ENCODE measurements at places on chromosomes 5 and 9. TPM values are rescaled to one million over a fixed set of nuclear protein-coding genes. Genes with fewer than 3 reads are reported as not detected.
A peak's percentile ranks its signal among the peaks of the same experiment; 100 is the strongest.

Gene SNCAIP
- total RNA-seq, result 6.7 TPM

Gene PITX1
- 0.76 TPM for total RNA-seq

Gene PTGDS
- total RNA-seq, result not detected

Gene ZNF618
- total RNA-seq, result 114 TPM

DNA sequence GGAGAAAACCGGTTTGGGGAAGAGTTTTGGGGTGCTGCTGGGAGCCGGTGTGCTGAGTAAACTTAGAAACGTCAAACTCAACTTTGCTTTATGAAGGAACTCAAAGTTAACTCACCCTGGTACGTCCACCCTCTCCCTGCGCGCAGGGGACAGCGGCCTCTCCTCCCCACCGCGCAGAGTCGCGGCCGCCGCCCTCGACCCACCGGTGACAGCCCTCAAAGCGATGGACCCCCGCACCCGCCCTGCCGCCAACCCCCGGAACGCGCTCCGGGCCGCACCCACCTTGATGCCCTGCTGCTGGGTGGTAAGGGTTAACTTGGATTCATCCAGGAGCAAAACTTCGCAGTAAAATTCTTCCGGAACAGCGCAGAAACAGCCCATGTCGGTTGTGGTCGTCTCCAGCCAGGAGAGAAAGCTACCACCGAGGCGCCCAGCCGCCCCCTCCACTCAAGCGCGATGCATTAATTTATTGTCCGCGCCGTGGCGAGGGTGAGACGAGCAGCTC, 366 bp downstream of the EPB41L4A start:
- H3K36me3 ChIP-seq, result no peaks in the 10 kb centered on the region
- peaks cover 23% of the 10 kb centered on the region for H3K4me1 ChIP-seq
- H3K27ac ChIP-seq, result no peak overlapping the region
- H3K27me3 ChIP-seq, result peaks cover 3% of the 10 kb centered on the region
- DNase-seq, result peak; percentile 35
- H3K4me3 ChIP-seq, result peak overlapping the region; percentile 90

DNA sequence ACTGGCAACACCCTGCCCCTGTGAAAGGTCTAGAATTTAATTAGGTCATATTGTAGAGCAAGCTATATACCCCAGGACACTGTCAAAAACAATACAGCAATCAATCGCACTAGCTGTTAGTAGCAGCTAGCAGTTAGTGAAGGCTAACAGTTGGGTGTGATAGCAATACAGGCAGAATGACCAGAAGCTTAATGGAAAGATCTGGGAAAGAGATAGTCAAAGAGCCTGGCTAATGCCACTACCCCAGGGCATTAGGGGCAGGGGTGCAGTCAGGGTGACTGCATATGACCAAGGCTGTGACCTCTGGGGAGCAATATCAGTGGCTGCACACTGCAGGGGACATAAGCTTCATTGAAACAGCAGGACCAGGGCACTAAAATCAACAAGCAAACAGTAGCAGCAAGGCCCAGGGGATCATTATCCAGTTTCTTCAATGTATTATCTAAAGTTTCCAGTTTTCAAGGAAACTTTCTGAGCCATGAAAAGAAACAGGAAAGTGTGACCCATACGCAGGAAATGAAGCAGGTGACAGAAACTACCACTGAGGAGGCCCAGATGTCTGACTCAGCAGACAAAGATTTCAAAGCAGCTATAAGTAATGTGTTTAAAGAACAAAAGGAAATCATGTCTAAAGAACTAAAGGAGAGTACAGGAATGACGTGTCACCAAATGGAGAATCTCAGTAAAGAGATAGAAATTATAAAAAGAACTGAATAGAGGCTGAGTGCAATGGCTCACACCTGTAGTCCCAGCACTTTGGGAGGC, 82.4 kb downstream of the ZNF354C start:
- no peak overlapping the region for H3K4me3 ChIP-seq
- H3K27me3 ChIP-seq, result peaks cover 5% of the 10 kb centered on the region
- H3K36me3 ChIP-seq, result no peaks in the 10 kb centered on the region
- no peak overlapping the region for H3K27ac ChIP-seq

- no peak for DNase-seq
- no peak overlapping the region for H3K27ac ChIP-seq
- H3K36me3 ChIP-seq, result no peaks in the 10 kb centered on the region
- H3K27me3 ChIP-seq, result no peaks in the 10 kb centered on the region
These were observed 497.0 kb downstream of the RAB3C start for GRCh38 chr5:59079622-59080620.
